ENCODE measurements at places on chromosomes 13 and 19. TPM values are rescaled to one million over a fixed set of nuclear protein-coding genes. Genes with fewer than 3 reads are reported as not detected.

Gene ZNF14
- total RNA-seq, result 3.7 TPM

Gene FGF9
- total RNA-seq, result not detected

Gene NLRP4
- not detected for total RNA-seq

Gene ZNF792
- total RNA-seq, result 38.7 TPM
